NCI-H510A treated with DMSO at 0.1 percent for 48 hours (cell line): ENCODE measurements at places on chromosomes 12 and 14.

- peak; percentile 29 for DNase-seq
Observed at GRCh38 chr12:47156167-47156736, 76.5 kb upstream of the AMIGO2 start.

DNA sequence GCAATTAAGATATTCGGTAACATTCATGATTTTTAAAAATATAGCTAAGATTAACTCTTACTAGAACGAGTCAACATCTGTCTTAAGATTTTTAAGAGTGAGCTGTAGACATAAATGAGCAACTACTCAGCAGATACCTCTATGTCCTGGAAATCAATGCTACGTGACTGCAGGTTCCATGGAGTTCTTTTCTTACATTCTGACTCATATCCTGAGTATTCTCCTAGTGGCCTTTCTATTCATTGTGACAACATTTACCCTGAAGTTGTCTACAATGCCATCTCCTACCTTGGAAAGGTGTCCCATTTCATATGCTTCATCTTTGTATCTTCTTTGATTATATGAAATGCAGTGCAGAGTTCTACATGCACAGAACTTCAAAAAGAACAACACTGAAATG lies 59.9 kb downstream of the PKP2 start:
- DNase-seq: no peak

DNA sequence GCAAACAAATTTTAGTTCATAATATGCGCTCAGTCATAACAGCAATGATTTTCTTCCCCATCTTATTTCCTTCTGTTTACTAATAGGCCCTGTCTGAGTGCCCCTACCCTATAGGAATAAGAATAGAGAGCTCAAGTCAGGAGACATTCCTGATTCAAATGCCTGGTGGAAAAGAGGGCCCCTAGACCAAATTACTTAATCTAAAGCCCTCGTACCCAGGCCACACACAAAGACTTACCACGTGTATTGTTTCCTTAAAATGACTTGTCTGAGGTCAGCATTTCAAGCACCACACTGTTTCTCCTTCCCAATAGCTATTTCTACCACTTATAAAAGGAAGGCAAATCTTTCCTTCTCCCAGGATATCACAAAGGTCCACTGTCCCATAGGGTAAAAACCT lies 314.9 kb upstream of the TMTC1 start:
- DNase-seq: no peak

- peak; percentile 13 for DNase-seq
Observed at GRCh38 chr14:78933948-78934524, 763.9 kb downstream of the NRXN3 start.

GRCh38 chr12:114682106-114682784 lies 1.7 kb downstream of the TBX3 start:
- peak; percentile 32 for DNase-seq

DNA sequence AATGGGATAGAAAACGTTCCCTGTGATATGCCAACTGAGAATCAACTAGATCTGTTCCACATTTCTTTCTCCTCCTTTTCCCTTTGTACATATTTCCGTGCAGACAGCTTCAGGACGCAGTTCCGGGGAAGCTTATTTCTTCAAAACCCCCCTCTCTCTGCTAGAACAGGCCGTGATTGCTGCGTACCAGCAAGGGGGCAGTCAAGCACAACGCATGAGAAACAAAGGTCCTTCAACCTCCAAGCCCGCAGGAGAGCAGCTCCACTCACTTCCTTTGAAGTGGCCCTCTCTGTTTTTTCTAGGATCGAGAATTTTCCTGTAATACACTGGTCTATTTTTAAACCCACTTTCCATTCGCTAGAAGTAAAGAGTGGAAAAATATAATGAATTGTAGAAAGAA lies 80.8 kb downstream of the ZNF664 start:
- DNase-seq: peak; percentile 83

DNA sequence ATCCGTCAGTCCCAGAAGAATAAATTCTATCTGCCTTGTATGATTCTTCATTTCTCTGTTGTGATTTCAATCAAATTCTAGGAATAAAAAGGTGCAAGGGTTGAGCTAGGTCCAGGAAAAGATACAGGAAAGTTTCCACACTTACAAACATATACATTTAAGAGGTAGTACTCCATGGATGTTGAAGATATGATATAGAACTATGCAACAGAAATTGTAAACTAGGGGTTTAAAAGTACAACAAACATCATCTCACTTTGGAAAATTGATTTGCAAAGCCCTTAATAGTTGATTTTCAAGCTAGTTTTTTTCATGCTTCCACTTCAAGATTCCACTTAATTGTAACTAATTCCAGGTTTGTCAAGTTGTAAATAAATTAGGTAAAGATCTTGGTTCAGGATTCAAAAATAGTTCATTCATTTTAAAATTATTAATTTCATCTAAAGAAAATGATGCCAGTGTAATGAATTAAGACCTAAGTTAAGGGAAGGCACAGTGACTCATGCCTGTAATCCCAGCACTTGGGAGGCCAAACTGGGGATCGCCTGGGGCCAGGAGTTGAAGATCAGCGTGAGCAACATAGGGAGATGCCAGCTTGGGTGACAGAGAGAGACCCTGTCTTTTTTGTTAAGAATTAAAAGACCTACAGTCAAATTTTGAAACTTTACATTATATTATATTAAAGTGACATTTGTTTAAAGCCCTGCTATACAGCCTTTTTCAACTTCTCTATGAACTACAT lies at the start of gene OR6C70:
TSS of gene OR6C70 (minus strand) at position 51 of the 742 bp plus-strand sequence. CDS start at position 51, 0 bp downstream.
- DNase-seq: no peak

GRCh38 chr12:116026346-116026745 lies 251.1 kb downstream of the MED13L start:
- no peak for DNase-seq

DNA sequence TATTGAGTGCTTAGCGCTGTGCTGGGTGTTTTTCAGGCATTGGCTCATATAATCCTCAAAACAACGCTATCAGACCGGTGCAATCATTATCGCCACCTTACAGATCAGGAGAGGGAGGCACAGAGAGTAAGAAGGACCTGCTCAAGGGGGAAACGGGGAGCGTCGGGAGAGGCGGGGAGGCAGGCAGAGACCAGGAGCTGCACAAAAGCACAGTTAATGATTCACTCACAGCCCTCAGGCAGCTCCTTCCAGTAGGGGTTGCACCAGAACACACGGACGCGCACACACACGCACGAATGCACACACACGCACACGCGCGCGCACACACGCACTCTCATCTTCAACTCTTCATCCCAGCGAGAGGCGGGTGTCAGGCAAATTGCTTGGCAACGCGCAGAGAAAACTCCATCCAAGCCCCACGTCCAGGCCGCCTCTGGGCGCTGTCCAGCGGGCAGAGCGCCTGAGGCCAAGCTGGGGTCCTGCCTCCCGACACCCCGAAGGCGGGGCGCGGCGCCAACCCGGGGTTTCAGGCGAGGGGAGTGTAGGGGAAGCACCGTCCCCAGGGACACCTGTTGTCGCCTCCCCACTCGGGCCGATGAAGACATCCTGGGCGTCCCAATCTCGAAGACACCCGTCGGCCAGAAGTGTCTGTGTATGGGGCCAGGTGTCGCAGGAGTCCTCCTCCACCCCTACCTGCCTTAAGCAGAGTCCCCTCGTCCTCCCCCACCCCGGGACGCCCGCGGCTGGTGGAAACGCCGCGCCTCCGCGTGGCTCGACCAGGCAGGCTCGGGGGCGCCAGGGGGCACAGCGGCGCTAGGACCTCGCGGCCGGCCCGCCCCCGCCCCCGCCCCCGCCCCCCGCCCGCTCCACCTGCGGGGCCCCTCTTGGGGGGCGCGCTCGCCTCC lies 35.5 kb upstream of the STON2 start:
- peak; percentile 47 for DNase-seq

- DNase-seq: no peak
Observed at GRCh38 chr14:100155756-100156616, 3.5 kb downstream of the DEGS2 start.

- DNase-seq: no peak
Observed at GRCh38 chr12:95637471-95638155, 86.3 kb upstream of the USP44 start.

GRCh38 chr14:80304125-80304766 lies 92.9 kb upstream of the DIO2 start:
- DNase-seq: no peak

- no peak for DNase-seq
Observed at GRCh38 chr12:94916663-94917062, 86.8 kb downstream of the NDUFA12 start.

DNA sequence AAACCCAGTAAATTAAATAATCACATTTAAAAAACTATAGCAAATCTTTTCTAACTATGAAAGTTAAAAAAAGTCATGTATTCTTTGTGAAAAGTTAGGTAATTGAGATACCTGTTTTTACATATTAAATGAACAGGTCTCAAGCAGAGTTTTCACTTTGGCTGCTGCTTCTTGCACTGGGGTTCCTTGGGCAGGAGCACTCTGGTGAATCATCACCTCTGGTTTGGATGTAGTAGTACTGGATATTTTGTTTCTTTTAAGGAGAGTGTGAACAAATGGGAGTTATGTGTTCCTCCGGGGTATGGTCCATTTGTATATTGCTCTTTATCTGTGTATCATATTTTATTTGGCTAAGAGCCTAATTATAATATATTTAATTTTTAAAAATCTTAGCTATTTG lies 82.7 kb downstream of the FUT8 start:
- no peak for DNase-seq

- no peak for DNase-seq
Observed at GRCh38 chr14:48710133-48710532, 876.0 kb downstream of the RPS29 start.

GRCh38 chr12:26728205-26729050 lies 104.6 kb downstream of the ITPR2 start:
- DNase-seq: no peak

GRCh38 chr14:104638190-104638589 lies 33.6 kb upstream of the TMEM179 start:
- no peak for DNase-seq

- DNase-seq: no peak
Observed at GRCh38 chr12:52224151-52224550, 8.9 kb upstream of the KRT7 start.

DNA sequence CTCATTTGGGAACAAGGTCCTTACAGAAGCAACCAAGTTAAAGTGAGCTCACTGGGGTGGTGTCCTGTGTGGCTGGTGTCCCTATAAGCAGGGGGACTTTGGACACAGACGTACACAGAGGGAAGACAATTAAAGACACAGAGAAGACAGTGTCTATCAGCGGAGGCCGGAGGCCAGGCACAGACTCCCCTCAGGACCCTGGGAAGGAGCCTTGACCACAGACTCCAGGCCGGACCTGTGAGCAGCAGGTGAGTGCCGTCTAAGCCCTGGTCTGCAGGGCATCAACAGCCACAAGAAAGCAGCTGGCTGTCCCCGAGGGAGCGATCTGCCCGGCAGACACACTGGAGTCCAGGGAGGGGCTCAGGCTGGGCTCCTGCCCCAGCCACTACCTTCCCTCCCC lies 219.1 kb upstream of the C14orf180 start:
- DNase-seq: no peak

- DNase-seq: no peak
Observed at GRCh38 chr14:61472011-61472672, 150.8 kb downstream of the PRKCH start.

DNA sequence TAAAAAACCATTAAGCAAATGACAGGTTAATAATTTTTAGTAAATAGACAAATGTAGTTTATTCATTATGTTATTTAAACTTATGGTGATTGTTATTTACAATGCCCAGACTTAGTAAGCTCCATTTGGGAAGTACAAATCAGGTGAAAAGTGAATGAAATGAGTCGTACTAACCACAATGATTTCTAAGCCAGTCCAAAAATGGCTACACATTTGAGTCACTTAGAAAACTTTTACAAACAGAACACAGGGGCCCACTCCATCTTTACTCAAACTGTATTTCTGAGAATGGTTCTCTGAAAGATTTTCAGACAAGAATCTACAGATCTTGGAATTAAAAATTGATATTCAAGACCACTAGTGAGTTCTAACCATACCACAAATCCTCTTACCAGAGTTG lies 653.3 kb upstream of the MIS18BP1 start:
- DNase-seq: no peak

DNA sequence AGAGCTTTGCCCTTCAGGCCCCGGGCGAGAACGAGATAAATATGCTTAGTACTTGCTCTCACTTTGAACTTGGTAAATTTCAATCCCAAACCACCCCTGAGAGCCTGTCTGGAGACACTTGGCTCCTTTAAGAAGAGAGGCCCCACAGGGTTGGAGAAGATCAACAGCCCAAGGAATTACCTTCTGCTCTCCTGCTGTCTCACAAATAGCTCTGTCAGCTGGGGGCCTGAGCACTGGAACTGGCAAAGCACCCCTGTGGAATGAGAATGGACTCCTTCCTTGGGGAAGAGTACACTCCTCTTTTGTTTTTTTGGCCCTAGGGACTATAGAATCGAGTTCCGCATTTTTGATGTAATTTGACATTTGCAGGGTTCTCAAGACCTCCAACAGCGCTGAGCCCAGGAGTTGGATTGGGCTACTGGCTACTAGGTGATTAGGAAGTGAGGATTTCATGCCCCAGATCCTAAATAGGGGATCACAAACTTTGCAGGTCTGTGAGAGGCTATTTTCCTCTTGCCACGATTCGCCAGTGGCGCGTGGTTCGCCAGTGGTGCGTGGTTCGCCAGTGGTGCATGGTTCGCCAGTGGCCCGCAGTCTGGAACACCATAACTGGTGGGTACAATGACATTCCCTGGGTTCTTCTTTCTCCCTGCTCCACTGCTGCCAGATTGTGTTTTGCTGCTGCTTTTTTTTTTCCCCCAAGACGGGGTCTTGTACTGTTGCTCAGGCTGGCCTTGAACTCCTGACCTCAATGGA lies 17.8 kb upstream of the MEG3 start:
- no peak for DNase-seq

- peak; percentile 24 for DNase-seq
Observed at GRCh38 chr12:96070670-96071279, 35.4 kb upstream of the LTA4H start.

DNA sequence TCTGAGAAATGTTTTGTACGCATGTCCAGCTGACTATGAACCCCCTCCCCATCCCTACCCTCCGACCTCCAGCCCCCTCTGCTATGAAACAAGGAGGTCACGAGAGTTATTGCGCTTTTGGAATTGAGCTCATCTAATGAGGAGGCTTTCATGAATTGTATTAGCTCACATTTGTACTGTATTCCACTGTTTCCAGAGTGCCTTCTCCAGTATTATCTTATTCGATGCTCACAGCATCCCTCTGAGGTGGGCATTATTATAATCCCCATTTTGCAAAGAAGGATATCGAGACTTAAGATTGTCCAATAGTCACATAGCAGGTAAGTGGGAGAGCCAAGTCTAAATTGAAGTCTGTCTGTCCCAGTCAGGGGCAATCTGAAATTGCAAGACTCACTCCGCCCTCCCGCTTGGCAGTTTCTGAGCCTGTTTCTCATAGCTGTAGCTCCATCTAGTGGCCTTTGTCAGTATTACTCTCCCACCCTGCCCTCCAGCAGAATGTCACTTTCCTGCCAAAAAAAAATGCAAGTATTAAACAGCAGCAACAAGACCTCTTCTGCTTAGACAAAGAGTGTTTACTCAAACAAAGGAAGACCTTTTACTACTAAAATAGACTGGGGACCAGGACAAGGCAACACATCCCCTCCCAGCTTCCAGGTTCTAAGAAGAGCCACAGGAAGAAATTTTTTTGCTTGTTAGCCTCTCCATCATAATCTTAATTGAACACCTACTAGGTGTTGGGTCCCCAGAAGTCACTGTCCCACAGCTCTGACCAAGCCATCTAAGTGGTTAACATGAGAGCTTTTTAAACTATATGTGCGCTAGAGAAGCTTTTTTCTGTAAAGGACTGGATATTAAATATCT lies 48.6 kb upstream of the TMEM233 start:
- peak; percentile 83 for DNase-seq
